ENCODE measurements at places on chromosomes 3 and 15.

DNA sequence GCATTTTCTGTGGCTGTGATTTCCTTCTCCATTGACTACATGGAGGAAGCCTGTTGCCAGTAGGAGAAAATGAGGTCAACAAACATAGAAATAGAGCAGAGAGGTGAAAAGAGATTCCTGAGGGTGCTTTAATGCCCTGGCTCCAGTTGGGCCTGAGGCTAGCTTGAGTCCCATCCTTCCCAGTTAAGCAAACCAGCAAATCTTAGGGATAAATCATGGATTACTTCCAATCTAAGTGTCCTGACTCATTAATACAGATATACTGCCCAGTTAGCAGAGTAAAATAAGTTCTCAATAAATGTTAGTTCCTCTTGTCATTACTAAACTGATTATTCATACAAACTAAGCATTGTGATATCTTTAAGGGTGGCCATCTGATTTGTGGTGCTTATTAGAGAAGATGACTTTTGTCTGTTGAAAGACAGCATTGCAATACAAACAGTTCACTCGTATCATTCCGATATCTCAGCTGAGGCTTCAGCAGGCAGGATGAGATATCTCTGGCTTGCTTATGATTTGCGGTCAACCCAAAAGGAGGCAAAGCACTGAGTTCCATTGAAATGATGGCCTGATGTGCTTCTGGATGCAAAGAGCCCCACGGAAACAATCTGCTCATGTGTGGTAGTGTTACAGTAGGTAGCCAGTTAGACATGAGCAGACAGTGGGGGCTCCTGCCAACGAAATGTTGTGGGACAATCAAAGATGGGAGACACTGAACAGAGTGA, 6.6 kb upstream of the STARD5 start:
- no peak for DNase-seq

GRCh38 chr3:56645407-56645806, 37.7 kb downstream of the TASOR start:
- no peak for DNase-seq

- DNase-seq: no peak
These were observed 297.3 kb downstream of the GABRB3 start for GRCh38 chr15:26475554-26475953.

DNA sequence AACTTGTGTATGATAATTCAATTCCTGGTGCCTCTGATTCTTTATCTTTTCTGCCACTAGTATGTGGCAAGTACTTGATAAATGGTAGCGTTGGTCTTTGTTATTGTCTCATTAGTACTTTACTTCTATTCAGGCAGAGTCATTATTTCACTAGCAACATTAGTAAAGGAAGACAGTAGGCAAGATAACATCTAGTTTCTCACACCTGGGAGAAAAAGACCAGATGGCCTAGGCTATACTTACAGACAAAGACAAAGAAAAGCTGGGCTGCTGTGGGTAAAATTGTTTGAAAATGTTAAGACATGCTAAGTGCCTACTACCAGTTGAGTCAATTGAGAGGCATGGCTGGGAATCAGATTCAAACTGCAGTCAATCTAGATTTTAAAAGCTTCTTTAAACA, 198.7 kb upstream of the CMC1 start:
- no peak for DNase-seq

- peak; percentile 32 for DNase-seq
These were observed 170.2 kb upstream of the UMPS start for GRCh38 chr3:124559846-124560574.

- no peak for DNase-seq
These were observed 124.3 kb downstream of the CHSY1 start for GRCh38 chr15:101127506-101128076.

DNA sequence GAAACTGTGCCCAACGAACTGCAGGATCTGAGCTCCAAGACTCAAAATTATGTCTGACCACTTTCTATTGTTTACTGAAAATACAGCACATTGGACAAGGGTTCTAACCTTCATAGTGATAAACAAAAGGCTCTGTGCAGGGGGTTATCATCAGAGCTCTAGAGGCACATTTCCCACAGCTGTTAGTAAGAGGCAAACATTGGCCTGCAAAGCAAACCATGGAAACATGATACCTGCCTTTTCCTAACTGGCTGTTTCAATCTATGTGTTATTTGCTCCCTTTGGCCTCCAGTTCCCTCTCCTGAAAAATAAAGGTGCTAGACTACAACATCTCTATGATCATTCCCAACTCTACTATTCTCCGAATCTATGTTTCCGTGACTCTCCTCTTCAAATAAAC, 159.7 kb upstream of the ARHGEF26 start:
- no peak for DNase-seq

All from NCI-H187 treated with DMSO at 0.1 percent for 48 hours (cell line).